ENCODE measurements at places on chromosomes 6 and 20.

GRCh38 chr20:46401478-46401860 is 4.9 kb downstream of the ELMO2 start:
- DNase-seq: no peak

- DNase-seq: no peak
Observed at GRCh38 chr20:3710011-3710466, 2.4 kb downstream of the SIGLEC1 start.

GRCh38 chr6:155872961-155873360 is 417.3 kb upstream of the NOX3 start:
- no peak for DNase-seq

- DNase-seq: no peak
Observed at GRCh38 chr6:26044140-26045064, 42.8 kb upstream of the HFE start.

- DNase-seq: no peak
Observed at GRCh38 chr20:48933017-48933766, 11.7 kb downstream of the ARFGEF2 start.

- no peak for DNase-seq
Observed at GRCh38 chr6:163354085-163354484, 60.4 kb upstream of the QKI start.

DNA sequence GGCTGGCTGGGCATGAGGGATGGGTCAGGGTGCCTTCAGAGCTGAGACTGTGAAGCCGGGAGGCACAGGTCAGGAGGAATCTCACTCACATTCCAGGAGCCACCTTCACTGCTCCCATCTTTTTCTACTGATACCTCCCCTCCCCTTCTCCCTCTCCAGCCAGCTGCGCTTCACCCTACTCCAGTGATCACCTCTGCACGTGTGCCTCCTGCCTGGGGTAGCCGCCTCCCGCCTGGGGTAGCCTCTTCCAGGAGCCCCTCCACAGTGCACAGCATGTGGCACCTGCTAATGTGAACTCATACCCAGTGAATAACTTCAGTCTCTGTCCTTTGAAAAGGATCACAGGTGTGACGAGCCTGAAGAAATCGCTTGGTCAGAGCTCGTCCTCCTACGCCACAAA is 232.6 kb downstream of the TMEM242 start:
- no peak for DNase-seq

GRCh38 chr6:45075246-45075645 is 252.9 kb upstream of the RUNX2 start:
- no peak for DNase-seq

DNA sequence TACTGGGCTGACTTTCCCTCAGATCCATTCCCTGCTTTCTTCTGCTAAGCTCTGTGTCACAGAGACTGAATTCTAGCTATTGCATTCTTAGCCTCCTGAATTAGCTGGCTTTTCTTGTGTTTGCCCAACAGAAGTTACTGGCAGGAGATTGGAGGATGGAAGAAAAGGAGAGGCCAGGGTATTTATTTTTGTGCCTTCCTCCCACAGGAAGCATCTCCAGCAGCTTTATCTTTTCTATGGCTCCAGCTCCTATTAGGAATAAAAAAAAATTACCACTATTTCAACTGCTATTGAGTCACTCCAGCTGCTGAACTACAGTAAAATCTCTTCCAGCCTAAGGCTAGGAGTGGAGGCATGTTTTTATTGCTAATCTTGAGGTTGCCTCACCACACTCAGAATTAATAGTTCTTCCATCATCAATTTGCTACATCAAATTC is 492.4 kb downstream of the RFPL4B start:
- peak; percentile 99 for DNase-seq

DNA sequence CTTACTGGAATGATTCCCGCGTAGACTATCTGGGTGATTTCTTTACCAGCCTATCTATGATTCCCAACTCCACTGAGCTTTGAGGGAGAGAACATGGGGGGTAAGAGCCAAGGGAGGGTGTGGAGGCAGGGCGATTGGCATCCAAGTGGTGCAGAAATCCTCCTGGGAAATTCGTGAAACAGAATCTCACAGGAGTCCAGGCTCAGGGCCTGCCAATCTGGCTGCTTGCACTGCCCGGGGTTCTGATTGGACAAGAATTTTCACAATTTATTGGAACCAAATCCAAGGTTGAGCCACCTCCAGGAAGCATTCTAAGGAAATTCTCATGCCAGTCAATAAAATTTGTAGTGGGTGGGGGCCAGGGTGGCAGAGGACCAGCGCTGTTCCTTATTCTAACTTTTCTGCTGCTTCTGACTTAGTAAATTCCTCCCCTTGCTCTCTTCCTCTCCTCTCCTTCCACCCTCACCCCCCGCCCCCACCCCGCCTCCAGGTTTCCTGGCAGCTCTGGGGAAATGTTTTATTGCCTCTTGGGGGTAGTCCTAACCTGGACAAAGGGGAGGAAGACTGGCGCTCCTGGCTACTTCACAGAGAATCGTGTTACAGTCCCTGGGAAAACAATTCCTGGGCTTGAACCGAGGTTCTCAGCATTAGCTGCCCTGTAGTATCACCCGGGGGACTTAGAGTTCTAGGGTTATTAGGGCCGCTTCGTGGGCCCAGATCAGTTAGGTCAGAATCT is 3.1 kb downstream of the BMP6 start:
- DNase-seq: no peak

DNA sequence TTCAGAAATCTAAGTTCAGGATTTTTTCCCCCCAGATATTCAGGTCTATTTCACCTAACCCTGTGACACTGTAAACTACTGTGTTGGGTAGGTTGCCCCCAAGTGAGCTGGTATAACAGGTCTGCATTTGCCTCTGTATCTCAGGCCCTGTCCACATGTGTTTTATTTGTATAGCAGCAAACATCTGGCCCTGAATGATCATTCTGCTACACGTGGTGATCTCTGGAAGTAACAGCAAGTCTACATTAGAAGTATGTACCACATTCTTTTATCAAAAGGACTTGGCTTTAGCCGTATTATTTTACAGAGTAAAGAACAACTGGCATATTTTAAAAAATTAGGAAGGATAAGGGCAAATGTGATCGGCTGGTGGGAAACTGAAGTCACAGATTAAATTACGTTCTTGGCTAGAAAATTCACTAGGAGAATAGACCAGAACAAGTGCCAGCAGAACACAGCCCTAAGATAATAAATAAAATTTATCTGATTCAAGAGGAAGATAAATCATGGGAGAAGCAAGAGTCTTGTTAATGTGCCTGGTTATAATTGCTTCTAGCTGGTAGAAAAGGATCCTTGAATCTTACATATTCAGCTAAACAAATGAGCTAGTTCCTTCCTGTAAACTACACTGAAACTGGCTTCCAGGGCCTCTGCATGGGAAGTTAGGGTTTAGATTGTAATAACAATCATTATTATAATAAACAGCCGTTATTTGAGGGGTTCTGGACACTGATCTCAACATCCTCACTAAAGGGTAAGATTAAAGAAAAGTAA is 192.1 kb downstream of the SAMD5 start:
- DNase-seq: peak; percentile 51

GRCh38 chr6:91562955-91563354 is 976.1 kb upstream of the MAP3K7 start:
- no peak for DNase-seq

DNA sequence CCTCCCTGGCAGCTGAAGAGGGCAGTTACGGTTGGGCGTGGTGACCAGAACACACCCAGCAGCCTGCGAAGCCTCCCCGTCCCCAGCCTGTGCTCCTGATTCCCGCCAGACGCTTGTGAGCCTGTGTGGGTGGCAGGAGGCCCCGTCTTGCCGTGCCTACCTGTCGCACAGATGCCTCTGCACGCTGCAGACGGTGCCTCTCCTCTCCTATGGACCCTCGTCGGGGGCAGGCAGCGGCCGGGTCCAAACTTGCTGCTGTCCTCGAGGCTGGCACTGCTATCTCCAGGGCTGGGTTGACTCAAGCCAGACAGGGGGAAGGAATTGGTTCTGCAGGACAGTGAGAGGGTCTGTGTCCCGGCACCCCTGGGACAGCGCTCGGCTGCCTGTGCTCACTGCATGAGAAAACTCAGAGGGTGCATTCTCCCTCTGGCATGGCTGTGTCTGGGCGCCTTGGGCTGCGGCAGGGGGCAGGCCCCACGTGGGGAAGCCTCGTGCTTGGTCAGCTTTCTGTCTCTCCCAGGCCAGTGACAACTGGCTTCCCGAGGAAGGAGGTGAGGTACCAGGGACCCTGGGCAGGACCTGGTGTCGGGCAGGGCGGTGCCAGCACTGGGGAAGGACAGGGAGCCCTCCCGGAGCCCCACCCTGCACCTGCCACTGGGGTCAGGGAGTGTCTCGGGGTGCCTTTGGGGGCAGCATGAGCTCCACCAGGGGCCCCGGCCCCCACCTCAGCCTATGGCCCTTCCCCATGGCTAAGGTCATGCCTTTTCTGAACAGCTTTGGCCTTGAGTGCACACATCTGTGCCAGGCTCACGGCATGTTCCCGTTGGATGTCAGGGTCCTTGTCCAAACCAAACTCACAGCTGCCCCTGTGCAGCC is 127.5 kb downstream of the TAF4 start:
- no peak for DNase-seq

GRCh38 chr6:56793938-56794337 is 151.2 kb upstream of the DST start:
- no peak for DNase-seq

DNA sequence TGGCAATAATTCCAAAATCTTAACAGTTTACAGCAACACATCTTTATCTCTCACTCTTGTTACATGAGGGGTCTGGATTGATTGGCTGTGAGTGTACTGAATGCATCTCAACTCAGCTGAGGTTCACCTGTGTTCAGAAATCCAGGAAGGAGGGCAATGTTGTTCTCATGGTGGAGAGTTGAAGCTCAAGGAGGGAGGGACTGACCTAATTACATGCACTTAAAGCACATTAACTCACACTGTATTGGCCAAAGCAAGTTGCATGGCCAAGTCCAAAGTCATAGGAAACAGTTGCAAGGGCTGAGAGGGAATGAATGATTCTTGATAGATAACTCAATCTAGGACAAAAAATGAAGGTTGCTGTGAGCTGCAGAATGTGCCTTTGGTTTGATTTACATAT is 102.2 kb downstream of the DOK5 start:
- no peak for DNase-seq

- no peak for DNase-seq
Observed at GRCh38 chr20:891058-891705, 25.0 kb downstream of the ANGPT4 start.

DNA sequence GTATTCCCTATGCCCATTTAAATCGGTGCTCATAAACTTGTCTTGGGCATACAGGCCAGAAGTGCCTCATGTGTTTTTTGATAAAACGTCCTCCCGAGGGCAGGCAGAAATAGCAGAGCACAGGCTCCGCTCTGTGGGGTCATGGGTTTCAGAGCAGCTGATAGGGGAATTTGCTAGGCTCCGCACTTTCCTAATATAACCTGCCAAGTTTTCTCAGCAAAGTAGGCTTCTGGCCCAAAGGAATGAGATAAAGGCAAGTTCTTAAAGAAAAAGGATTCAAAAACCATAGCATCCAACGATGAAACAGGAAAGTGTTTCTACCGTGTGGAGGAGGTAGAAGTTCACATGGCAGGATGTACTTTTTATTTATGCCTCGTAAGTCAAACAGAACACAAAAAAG is 69.8 kb upstream of the RALGAPA2 start:
- DNase-seq: no peak

- no peak for DNase-seq
Observed at GRCh38 chr6:90178384-90178855, 118.2 kb downstream of the BACH2 start.
